ENCODE measurements at places on chromosomes 7 and 10.

- DNase-seq, result no peak
Measured at GRCh38 chr7:90830308-90830707, 234.2 kb downstream of the CDK14 start.

DNA sequence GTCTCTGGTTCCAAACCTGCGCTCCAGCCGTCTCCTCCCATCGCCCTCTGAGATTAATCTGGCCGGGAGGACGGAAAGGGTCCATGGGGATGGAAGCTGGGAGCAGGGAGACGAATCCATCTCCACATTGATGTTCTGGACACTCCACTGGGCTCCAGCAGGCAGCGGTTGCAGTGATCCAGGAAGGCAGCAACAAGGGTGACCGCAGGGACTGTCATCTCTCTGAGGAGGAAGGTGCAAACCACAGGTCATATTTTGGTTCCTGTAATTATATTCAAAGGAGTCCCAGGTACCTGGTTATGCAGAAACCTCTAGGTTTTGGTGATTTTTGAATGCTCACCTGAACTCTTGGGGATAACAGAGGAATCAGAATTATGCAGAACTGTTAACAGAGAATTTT is 54.8 kb downstream of the EVX1 start:
- DNase-seq, result no peak

DNA sequence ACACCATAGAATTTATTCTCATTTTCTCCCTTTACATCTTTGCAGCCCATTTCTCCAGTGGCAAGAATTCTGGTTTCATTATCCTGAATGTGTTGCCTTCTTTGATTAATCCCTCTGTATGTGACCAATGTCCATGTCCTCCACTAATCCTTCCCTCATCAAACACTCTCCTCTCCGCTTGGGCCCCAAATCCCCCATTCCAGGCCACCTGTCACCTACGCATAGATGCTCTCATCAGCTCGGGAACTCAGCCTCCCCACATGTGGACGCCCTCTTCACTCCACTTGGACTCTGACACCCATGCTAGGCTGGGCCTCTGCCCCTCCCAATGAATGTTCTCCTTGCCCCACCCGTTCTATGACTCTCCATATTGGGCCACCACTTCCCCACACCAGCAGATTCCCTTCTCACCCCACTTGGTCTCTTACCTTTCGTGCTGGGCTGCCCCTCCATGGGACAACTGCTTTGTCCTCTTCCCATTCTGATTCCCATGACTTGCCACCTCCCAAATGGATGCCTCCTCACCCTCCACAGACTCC is 18.7 kb upstream of the RBM20 start:
- DNase-seq, result no peak

- DNase-seq, result no peak
Measured at GRCh38 chr7:88357294-88357693, 50.6 kb upstream of the STEAP4 start.

GRCh38 chr7:2680792-2681490 is 7.1 kb upstream of the AMZ1 start:
- no peak for DNase-seq

DNA sequence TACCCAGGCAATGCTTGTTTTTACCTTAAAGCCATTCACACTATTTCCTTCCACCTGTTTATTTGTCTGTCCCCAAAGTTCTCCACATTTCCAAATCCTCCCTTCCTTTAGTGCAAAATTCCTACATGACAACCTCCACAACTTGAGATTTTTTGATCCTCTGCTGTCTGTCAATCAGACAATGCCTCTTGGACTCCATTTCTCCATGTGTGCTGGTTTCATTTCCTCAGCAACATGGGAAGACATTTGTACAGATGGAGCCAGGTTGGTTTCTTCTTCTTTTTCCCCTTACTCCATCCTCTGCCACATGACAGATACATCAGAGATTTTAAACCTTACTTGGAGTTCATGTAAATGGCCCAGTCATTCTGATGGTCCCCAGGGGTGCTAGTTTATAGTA is 19.1 kb upstream of the GIMAP2 start:
- no peak for DNase-seq
